ENCODE measurements at places on chromosomes 16 and 17.
A peak's percentile ranks its signal among the peaks of the same experiment; 100 is the strongest.

DNA sequence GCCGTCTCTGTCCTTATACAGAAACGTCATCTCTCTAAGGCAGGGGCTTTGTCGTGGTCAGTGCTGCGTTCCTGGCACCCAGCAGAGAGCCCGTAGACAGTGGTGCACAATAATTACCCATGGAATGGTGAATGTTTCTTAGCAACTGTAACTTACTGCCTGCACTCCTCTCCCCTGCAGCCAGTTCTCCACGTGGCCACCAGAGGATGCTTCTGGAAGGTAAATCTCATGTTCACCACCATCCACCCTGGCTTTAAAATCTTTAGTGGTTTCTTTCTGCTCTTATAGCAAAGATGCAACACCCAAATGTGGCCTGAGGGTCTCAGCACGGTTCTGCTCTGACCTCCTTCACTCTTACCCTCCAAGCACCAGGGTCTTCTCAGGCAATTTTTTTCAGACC is 150.8 kb downstream of the GRIN2A start:
- no peak for DNase-seq

GRCh38 chr16:12494661-12495060 is 309.0 kb downstream of the CPPED1 start:
- DNase-seq: no peak

DNA sequence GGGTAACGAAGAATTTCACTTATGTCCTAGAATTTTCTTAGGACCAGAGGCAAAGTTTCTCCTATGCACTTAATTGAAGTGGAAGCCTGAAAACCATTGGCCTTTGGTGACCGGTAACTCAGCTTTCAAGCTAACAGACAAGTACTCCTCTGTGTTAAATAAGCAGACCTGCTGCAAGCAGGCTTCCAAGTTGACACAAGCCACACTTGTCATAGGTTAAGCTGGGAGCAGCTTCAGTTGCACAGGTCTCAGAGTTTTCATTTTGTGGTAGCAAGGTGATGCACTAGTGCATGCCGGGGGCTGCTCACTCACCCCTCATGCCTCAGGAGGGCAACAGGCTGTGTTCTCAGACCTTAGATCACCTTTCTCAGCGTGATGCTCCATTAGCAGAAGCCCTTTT is 399.9 kb downstream of the UTP18 start:
- no peak for DNase-seq

DNA sequence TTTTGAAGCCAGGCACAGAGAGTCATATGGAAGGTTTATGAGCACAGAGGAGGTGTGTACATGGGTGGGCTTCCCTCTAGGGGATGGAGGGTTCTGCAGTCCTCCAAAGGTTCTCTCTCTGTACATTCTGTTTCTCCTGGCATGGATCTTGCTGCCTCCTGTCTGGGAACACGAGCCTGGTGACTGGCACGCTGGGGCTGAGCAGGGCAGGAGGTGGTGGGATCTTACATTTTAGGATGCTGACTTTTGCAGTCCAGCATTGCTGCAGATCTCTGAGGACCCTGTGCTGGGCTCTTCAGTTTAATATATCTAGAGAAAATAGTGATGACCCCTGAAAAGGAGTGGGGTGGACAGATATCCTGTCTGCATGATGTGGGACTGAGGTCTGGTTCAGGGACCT is 23.0 kb downstream of the FOXL1 start:
- DNase-seq: no peak

DNA sequence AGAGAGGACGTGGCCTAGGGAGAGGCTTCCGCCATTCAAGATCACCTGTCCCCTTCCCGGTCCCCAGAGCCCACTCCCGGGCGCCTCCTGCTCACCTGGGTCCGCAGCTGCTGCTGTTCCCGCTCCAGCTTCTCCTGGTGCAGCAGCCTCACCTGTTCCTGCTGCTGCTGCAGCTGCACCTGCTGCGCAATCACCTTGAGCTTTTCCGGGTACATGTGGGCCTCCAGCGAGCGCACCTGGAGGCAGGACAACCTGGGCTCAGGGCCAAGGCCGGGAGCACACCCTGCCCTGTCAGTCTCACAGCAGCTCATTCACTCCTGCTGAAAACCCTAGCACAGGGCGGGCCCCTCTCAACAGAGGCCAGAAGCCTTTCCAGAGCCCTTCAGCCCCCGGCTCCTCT is 12.5 kb downstream of the TFAP4 start:
- DNase-seq: no peak

- no peak for DNase-seq
Observed at GRCh38 chr17:57403236-57403635, 146.9 kb downstream of the MSI2 start.

- no peak for DNase-seq
Observed at GRCh38 chr17:27497696-27498095, 41.4 kb downstream of the KSR1 start.

GRCh38 chr16:84144209-84144858 is 643 bp downstream of the HSDL1 start:
- DNase-seq: peak; percentile 31

GRCh38 chr17:27461192-27461859 is 5.1 kb downstream of the KSR1 start:
- DNase-seq: no peak

DNA sequence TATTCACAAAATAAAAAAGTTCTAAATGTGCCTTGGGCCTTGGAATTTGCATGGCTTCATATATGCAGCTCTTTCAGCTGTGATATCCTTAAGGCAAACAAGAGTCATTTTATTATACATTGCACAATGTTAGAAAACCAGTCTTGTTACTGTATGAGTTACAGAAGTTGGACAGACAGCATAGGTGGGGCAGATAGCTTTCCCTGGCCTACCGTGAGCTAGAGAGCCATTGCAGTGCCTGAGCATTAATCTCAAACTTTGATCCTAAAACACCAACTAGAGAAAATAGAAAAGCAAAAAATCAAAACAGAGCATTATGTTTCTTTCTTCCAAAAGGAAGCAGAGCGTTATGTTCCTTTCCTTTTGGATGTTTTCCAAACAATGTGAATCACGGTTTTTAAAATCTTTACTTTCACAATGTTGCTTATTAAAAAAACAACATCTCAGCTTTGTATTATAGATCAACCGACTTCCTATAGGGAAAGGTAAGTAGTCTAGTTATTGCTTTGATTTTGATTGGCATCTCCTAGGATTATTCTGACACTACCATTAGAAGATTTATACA is 32.2 kb downstream of the ARHGAP44 start:
- DNase-seq: no peak

DNA sequence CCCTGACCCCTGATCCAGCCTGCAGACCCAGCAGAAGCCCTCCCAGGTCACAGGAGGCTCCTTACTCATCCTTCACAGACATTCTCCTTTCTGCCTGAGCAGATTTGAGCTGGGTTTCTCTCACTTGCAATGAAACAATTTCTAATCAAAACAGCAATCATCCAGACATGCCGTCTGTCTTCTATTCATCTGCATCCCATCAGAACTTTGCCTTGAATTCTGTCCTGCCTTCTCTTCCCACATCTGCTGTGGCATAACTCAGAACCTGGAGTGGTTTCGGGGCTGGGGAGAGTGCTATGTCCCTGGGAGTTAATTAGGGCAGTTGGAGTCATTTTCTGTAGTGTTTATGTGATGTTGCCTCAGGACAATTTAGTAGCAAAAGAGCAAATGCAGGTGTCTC is 278.6 kb downstream of the CBLN1 start:
- DNase-seq: no peak

- no peak for DNase-seq
Observed at GRCh38 chr16:77227745-77228144, 28.5 kb downstream of the SYCE1L start.

DNA sequence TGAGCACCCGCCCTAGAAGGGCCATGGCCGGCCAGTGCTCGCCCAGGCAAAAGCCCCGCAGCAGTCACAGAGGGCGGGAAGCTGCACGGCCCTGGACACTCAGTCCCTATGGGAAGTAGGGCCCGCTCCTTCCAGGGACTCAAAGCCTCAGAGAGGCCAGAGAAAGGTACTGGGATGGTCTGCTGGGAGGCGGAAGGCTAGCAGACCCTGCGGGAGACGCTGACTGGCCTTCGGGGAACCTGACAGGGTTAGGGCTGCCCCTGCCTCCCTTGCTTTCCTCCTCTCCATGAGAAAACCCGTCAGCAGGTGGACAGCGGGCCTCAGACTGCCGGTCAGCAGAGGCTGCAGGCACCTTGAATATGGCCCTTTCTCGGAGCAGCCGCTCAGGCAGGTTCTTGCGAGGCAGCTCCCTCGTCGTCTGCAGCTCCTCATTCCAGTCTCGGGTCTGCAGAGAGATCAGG is 11.5 kb downstream of the CLUH start:
- DNase-seq: no peak

GRCh38 chr17:45438931-45439610 is 6.4 kb upstream of the ARHGAP27 start:
- no peak for DNase-seq

GRCh38 chr17:64424324-64424849 is 24.5 kb upstream of the MILR1 start:
- no peak for DNase-seq

DNA sequence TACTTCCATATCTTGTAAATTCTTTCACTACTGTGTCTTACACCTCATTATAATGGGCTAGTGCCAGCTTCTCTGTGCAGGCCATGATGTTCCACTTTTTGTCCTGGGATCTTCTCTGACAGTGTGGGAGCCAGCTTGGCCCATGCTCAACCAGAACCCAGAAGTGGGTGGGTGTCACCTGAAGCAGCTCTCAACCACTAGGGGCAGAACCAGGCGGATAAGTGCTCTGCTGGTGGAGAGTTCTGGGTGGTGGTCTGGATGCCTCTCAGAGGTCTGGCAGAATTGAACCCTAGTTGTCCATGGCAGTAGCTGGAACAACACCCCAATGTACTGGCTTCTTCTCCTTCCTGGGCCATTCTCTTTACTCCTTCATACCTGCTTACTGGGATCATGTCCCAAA is 254.1 kb upstream of the N4BP1 start:
- no peak for DNase-seq

GRCh38 chr16:7675628-7676027 is 343.0 kb downstream of the RBFOX1 start:
- DNase-seq: no peak

GRCh38 chr16:50809561-50809960 is 67.7 kb downstream of the CYLD start:
- no peak for DNase-seq

GRCh38 chr17:47310186-47310733 is 13.5 kb upstream of the EFCAB13 start:
- no peak for DNase-seq

DNA sequence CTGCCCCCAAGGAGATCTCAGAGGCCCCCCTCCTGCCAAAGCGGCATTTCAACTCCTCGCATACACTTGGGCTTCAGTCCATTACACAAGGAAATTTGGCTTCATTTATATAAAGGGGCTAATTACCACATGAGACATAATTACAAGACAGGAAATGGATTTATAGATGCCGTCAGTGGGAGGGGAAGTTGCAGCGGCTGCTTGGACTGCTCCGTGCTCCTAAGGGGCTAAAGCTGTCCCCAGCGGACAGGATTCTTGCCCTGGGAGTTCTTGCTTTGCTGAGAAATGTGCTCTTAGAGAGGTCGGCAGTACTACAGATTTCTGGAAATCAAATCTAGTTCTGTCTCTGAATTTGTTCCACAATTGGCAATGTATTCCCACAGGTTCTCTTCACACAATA is 57.2 kb upstream of the NLK start:
- peak; percentile 18 for DNase-seq
